ENCODE measurements at places on chromosomes 2 and 18.
A peak's percentile ranks its signal among the peaks of the same experiment; 100 is the strongest.

- DNase-seq: no peak
Measured at GRCh38 chr18:75142677-75143076, 66.3 kb downstream of the PTGR3 start.

DNA sequence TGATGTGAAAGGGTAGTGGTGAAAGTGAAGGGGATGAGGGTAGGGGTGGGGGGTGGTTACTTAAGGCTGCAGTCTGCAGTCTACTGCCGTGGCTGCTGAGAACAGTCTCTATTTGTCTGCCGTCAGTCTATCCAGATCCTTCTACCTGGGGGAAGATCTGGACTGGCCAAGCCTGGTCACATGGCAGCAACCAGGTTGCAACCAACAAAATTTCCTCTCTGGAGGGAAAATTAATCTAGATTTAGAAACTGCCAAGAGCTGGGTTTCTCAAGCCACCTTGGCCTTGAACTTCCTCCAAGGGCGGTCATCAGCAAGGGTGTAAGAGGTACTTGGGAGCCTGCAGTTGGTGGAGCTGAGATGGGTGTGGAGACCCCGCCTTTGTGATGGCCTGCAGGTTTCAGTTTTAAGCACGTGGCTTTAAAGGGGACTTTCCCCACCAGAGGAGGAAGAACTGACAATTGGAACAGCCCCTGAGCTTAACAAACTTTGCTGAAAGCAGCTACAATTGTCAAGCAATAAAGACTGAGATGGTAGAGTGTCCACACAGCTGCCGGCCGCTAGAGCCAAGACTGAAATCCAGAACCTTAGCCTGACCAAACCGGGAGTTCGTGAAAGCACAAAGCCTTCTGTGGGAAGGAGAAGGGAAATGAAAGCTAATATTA is 31.4 kb upstream of the KCMF1 start:
- DNase-seq: peak; percentile 85

DNA sequence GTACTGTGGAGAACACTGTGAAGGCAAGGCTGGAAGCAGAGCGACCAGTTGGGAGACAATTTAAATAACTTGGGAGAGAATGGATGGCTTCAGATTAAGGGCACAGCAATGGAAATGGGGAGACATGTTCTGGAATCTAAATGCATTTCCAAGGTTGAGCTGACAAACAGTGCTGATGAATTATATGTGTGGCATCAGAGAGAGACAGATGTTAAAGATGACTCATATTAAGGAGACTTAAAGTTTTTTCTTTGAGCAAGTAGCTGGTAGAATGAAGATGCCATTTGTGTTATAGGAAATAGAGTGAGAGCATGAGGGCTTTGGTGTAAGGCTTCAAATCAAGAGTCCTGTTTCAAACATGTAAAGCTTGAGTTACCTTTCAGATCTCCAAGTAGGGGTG is 441.8 kb downstream of the SETBP1 start:
- no peak for DNase-seq

DNA sequence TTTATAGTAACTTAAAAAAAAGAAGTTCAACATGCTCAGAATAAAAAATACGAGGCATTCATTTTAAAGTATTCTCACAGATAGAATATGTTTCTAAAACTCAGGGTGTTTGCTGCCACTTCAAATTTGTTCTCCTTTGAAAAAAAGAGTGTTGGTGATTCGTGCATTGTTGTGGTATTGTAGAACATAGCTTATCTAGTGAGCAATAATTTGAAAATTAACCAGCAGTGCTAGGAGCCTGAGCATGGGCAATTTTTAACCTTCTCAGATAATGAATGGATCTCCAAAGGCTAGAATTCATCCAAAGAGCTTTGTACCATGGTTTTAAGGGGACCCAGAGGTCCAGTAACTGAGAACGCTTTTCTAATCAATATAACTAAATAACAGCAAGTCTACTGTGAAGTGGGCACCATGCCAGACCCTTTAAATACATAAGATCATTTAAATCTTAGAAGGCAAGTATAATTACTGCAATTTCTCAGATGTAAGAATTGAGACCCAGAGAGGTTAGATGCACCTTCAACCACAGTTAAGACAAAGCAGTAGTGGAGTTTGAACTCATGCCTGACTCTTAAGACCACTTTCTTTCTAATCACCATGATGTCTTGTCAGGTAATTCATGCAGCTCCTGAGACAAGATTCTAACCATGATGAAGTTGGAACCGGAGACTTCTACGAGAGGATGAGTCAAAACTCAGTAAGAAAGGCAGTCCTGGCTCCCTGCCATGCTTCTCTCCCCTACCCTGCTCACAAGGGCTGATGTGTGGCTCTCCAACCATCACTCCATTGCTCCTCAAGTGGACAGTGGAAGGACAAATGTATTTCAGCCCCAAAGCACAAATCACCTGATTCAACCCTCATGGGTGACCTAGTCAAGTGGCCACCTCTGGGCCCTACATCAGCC is 3.4 kb downstream of the CYRIA start:
- DNase-seq: no peak

DNA sequence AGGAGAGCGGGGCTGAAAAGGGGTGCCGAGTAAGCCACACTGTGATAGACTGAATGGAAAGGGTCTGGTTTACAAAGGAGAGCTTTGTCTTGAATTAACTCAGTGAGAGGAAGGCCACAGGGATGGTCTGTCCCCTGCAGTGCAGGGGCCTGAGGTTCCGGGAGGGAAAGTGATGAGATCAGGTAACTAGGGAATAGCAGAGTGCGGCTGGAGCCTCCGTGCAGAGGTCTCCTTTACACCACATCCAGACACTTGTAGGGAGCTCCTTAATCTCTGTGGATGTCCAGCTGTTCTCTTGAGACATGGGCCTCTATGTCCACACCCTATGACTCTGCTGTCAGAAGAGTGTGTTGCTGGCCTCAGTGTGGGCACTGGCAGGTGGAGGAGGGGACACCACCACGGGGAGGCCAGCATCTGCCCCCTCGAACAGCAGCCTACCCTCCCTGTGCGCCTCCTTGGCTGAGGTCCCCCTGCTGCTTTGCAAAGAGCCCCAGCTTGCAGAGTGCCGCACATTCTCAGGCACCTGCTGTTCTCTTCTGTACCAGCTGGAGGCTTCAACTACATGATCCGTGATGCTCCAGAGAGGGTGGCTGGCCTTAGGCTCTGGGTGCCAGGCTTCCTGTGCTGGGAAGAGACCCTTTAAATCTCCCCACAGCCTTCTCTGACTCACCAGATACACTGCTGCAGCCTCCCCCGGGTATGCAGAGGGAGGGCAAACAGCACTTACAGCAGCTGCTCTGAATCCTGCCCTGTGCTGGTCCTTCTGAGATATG is 25.9 kb downstream of the ENOSF1 start:
- no peak for DNase-seq

DNA sequence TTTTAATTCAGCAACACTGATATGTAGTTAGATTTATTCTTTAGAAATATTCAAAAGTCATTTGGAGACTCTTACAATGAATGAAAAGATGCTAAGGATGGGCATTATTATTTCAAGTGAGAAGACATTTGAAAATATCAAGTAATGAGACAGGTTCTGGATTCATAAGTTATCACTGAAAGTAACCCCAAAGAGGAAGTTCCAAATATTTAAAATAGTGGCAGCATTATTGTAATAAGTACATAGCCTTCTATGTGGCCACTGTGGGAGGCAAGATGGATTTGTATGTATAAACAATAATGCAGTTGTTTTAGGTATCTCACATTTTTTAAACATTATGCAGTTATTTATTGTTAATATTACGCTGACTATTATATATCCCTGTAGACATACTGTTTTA is 29.7 kb downstream of the ZC3H6 start:
- DNase-seq: no peak

DNA sequence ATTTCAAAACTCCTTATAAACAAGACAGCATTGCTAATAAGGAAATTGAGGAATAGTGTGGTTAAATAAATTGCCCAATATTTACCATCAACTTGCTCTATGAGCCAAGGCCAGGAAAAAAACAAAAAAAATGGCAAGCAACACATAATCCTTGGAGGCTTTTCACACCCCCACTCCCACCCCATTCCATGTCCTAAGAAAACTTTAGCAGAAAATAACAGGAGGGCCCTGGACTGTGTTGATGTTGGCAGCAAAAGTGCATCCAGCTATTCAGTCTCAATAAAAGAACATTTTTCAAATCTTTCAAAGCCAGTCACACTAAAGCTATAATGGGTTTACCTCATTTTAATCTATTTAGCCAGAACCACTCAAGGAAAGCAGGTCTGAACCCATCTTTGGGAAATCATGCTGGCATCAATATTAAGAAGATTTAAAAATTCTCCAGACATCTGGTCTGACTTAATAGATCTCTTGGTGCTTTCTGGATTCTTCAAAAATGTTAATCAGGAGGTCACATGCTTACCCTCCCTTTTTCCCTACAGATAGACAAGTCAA is 34.6 kb upstream of the STK17B start:
- DNase-seq: no peak

- no peak for DNase-seq
Measured at GRCh38 chr18:79518028-79518682, 122.4 kb downstream of the NFATC1 start.

DNA sequence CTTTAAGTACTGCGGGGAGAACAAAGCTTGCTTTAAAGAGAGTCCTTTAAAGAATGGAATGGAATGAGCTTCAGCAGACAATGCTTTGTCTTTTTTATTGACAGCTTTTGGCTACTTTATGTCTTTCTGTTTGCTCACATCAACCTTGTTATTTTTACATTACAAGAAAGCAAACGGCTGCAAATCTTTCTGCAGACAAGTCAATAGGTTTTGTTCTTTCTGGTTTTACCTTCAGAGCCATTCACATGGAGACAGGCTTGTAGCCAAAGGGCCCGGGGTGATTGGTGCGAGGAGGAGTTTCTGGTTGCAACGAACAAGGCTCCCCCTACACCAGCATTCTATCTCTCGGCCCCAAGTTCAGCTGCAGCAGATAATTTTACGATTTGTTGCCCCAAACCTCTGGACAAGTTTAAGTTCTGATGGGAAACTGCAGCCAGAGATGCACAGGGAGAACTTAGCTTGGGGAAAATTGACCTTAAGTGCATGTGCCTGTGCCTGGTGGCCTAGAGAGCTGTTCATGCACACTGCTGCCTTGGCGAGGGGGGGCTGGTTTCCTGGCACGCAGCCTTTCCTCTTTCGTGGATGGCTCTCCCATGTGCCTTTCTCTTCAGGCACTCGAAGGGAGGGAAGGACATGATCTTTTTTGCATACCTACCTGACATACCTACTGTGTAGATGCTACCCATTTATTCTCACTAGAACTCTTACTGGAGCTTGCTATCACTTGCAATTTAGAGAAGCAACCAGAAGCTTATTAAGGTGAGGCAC is 543.2 kb downstream of the DCDC2C start:
- DNase-seq: no peak

DNA sequence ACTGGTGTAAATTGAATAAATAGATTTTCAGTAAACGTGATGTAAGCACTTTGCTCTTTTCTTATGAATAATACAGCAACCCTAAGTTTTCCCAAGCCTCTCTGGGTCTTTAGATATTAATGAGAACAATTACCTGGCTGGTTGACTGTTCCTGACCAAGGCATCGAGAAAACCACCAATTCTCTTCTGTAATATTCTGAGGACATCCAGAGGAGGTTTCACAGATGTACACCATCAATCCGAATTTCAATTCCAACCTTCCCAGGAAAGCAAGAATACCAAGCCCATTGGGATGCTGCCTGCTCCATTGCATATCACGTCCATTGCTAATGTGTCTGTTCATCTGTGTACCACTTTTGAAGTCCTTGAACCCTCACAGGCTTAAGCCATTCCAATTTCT is 571.8 kb downstream of the NUP35 start:
- no peak for DNase-seq

DNA sequence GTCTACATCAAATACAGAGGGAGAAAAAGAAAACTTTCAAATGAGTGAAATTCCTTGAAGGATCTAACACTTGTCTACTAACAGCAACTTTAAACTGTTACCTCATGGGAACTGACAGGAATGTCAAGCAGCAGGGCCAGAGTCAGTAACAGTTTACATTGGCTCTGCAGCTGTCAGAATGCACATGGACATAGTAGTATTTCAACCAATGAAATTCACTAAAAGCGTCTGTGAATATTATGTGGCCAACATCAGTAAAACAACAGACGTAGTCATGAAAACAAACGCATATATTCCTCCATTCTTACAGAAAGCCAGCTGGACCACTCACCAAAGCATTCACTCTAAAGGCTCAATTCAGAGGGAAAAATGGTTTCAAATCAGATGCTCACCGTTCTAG is 79.3 kb upstream of the RNU4ATAC start:
- no peak for DNase-seq

GRCh38 chr2:27627963-27628766 is 647 bp downstream of the CCDC121 start:
- DNase-seq: no peak

GRCh38 chr2:201831469-201831868 is 25.1 kb downstream of the CDK15 start:
- DNase-seq: no peak

GRCh38 chr2:197001921-197002320 is 75.4 kb upstream of the PGAP1 start:
- DNase-seq: no peak

GRCh38 chr18:37450434-37451132 is 115.0 kb downstream of the CELF4 start:
- DNase-seq: peak; percentile 27

DNA sequence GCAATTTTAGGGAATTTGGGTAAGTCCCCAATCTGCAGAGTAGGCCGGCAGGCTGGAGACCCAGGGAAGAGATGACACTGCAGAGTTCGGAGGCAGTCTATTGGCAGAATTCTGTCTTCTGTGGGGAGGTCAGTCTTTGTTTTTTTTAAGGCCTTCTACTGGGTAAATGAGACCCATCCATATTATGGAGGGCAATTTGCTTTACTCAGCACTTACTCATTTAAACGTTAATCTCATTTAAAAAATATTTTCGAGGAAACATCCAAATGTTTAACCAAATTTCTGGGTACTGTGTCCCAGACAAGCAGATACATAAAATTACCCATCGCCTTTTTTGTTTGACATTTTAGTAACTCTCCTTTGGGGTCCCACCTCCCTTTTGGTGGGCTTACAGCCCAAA is 139.5 kb downstream of the IRS1 start:
- no peak for DNase-seq

GRCh38 chr2:233528182-233528581 is 38.4 kb downstream of the USP40 start:
- DNase-seq: no peak

DNA sequence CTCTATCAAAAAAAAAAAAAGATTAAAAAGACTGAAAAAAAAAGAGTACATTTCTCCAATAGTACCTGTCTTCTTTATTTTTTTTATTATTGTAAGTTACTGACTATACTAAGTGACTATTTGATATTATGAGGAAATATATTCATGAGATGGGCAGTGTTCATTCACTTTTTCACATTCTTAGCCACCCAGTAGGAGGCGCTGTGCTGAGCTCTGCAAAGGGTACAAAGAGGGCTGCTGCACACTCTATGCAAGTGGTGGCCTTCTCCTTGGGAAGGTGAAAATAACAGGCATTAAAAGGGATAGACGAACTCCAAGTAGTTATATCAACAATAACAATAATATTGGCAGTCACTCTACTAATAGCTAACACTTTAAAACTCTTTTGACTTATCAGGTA is 1034.9 kb upstream of the FANCL start:
- DNase-seq: no peak

DNA sequence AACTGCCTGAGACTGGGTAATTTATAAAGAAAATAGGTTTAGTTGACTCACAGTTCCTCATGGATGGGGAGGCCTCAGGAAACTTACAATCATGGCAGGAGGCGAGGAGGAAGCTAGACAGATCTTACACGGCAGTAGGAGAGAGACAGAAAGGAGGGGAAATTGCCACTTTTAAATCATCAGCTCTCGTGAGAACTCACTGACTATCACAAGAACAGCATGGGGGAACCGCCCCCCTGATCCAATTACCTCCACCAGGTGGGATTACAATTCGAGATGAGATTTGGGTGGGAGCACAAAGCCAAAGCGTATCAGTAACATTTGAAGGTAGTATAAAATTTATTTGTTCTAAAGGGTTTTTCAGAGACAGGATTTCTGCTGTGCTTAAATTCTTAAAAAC is 5.4 kb downstream of the GALM start:
- no peak for DNase-seq

Measured in left colon (tissue), 2 donors.